ENCODE measurements at places on chromosomes 7 and 10.

DNA sequence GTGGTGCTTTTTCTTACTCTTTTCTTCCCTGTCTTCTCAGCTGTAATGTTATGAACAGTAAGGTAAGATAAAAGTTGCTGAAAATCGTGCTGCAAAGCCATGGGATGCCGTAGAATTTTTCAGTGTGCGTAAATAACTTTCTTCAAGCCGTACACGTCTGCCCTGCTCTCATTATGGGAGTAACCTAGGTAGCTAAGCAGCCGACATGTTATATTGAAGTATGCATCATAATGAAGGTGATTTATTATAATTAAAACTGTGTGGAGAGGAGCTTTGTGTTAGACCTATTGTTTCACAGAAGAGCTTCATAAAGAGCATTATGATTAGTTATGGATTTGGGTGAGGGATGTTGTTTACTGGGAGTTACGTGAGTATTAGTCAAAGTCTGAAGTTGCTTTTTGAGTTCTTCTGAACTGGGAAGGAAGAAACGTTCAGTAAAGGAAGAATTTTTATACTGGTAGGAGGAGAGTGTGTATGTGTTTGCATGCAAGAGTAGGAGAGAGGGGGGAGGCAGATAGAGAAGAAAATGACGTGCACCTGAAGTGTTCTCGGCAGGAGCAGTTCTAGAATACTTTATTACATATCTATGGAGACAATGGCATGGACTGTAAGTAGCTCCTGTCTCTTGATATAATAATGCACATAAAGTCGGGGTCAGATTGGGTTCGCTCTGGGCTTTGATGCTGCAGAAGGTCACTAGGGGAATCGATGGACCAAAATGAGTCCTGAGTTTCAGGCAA is 56.3 kb downstream of the POU6F2 start:
- DNase-seq, result no peak

- DNase-seq, result no peak
Measured at GRCh38 chr10:77911535-77912123, 14.9 kb downstream of the DLG5 start.

DNA sequence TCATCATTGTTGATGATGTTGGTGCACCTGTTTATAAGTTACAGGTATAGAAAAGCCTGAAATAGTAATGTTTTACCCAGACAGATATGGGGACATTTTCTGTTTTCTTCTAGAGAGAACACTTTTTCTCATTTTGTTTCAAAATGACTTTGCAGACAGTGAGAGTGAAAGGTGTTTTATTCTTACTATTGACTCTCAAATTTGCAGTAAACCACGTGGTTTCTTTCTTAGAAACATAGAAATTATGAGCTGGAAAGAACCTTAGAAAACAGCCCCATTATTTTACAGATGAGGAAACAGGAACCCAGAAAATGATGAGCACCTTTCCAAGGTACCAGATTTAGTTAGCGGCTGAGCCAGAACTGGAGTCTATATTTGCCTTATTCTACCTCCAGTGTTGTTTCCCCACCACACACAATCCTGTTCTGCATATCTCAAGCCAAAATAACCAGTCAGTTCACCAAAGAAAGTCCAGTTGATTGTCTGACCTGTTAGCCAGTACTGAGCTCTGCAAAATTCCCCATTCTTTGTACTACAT is 138.9 kb upstream of the AHR start:
- no peak for DNase-seq

DNA sequence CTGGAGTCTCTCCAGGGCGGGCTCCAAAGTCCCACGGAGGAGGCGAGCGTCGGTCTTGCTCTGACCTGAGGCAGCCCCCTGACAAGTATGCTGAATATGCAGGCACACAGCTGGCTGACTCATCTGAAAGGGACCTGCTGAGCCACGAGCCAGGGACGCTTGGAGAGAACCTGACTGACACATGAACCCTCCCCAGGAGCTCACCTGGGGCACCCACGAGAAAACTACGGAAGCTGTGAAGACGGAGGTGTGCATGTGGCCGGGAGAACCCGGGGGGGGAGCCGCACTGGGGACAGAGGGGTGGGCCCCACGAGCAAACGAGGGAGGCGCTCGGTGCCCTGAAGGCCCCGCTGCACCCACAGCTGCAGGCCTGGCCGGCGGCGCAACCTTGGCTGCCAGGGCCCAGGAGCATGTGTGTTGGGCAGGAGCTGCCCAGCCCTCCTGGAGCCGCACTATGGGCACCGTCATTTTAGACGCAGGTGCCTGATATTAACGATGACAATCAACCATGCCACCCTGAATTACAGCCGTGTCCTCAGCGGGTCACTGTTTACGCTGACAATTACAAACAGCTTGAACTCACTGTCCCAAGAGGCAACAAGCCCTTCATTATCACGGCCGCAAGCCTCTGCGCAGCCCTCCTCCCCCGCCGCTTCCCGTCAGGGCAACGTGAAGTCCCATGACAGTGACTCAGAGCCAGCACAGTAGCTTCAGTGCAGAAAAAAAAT is 64.7 kb downstream of the DIP2C start:
- DNase-seq, result no peak

DNA sequence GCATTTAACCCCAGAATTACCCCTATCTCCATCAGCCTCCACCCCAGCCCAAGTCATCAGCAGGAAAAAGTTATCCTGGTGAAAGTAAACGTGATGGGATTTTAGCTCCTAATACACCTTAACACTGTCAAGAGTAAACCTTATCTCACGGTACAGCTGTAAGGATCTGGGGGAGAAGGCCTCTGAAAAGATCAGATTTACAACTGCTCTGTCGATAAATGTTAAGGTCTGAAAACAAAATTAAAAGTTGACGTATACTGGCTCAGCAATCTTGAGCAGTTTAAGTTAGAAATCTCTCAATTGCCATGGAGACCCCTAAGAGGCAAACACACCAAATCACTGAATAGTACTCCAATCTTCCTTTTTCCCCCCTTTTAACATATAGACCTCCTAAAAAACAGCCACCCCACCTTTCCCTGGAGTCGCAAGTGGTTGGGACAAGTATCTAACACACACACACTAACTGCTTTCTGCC is 6.1 kb downstream of the SKAP2 start:
- DNase-seq, result no peak

GRCh38 chr7:138982204-138982623 is 1.0 kb upstream of the KIAA1549 start:
- no peak for DNase-seq

GRCh38 chr10:124152139-124153022 is 59.0 kb upstream of the CHST15 start:
- DNase-seq, result no peak

DNA sequence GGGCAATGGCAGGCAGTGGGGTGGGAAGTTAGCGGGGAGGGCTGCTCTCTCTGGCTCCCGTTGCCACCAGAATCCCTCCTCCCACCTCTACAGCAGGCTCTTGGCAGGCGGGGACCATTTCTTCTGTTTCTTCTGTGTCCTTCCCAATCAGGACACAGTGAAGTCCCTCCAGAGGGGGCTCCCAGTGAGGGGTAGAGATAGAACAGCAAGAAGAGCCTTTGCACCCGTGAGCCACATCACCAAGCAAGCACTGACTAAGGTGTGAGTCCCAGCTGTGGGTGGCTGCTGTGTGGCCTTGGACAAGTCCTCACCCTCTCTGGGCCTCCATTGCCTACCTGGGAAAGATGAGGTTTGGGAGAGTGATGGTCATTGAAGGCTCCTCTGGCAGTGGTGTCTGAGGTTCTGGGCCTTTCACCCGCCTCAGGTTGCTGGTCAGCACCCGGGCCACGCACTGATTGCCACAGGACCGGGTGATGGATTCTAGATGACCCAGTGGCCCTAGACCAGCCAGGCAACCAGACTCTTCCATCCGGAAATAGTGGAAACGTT is 26.0 kb upstream of the PCBD1 start:
- DNase-seq, result no peak

GRCh38 chr7:94391726-94392392 is 2.8 kb upstream of the COL1A2 start:
- no peak for DNase-seq

GRCh38 chr7:45417735-45418134 is 156.4 kb upstream of the ADCY1 start:
- DNase-seq, result no peak

DNA sequence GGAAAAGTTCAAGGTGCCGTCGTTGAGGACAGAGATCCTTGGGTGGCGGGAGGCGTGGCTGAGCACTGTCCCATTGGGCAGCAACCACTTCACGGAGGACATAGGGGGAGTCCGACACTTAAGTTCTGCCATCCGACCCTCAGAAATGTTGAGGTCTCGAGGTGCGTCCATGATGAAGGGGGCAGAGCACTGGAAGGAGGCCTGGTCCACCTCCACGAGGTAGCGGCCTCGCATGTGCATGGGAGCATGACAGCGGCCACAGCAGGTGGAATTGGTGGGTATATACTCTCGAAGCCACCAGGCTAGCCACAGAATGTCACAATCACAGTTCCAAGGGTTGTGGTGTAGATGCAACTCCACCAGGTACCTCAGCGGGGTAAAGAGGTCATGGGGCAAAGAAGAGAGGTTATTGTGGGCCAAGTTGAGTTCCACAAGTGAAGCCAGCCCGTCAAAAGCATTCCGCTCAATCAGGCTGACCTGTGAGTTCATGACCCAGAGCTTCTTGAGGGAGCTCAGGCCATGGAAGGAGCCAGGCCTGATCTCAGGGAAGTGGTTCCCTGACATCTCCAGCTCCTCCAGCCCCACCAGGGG is 1.7 kb downstream of the LRRC4 start:
- no peak for DNase-seq

- no peak for DNase-seq
Measured at GRCh38 chr7:155071916-155072571, 1.9 kb downstream of the HTR5A start.

DNA sequence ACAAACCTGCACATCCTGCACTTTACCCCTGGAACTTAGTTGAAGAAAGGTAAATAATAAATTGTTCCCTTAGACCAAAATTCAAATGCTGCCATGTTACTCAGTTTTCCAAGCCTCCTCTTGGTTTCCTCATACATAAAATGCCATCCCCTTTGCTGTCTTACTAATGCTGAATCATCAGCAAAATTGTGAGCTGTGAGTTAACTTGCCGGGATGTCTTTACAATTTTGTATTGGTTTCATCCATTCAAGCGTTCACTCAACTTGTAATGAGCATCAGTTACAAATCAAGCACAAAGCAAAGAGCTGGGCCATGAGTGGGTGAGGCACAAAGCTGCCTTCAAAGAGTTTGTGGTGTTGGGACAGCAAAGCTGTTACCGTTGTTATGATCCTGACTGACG is 395.8 kb upstream of the ZMIZ1 start:
- DNase-seq, result no peak

- no peak for DNase-seq
Measured at GRCh38 chr7:96654630-96655188, 54.9 kb downstream of the SEM1 start.

DNA sequence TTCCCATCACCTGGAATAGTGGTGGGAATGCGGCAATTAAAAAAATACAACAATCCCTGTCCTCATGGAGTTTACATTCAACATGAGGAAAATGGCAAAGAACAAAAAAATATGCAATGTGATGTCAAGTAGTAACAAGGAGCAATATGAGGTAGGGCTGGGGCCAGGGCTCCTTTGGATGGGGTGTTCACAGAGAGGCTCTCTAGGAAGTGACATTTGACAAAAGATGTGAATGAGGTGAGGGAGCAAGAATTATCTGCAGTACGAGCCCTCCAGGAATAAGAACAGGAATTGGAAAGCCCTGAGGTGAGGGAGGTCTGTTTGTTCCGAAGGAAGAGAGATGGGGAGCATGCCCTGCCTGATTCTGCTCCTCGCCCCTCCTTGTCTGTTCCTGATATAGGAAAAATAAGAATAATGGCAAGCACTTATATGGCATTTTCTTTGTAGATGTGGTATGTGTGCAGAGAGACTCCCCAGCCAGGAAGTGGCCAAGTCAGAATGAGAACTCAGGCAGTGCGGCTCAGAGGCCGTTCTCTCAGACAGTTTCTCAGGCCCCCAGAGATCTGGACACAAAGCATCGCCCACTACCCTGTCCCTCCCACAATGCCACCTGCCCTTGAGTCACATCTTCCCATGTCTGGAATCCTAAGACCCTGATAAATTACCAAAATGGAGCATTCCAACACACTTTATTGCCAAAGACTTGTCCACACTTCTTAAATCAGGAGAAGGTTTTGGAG is 105.6 kb downstream of the APBB1IP start:
- no peak for DNase-seq

DNA sequence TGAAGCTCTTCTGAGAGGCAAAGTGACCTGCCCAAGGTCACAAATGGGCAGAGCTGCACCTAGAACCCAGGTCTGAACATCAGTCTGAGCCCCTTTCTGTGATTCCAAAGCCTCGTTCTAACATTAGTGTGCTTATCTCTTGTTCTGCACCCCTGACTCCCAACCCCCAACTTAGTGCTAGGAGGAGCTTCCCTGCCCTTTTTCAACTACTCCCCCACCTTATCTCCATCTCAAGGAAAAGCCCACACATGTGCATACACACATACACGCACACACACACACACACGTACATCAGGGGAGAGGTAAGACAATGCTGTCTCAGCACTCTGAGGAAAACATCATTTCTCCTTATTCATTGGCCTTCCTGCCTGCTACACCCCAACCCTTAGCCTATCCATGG is 8.3 kb downstream of the PRRT4 start:
- DNase-seq, result no peak

- no peak for DNase-seq
Measured at GRCh38 chr7:44081266-44081748, 1.0 kb downstream of the POLM start.

DNA sequence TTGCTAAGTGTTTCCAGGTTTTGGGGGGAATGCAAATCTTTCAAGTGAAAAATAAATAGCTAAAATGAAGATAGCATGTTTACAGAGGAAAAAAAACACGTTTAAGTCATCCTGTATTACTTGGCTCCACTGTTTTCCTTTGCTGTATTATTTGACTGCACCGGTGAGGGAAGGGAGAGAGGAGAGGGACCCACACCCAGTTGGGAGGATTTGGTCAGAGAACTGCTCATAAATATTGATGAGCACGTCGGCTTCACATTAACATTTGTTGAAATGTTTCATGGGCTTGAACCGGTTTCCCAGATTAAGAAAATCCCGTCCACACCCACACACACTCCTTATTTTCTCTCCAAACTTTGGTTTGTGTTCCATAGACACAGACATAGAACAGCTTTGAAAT is 493.8 kb upstream of the MGMT start:
- DNase-seq, result no peak

GRCh38 chr10:109592391-109592790 is 330.9 kb downstream of the XPNPEP1 start:
- no peak for DNase-seq

DNA sequence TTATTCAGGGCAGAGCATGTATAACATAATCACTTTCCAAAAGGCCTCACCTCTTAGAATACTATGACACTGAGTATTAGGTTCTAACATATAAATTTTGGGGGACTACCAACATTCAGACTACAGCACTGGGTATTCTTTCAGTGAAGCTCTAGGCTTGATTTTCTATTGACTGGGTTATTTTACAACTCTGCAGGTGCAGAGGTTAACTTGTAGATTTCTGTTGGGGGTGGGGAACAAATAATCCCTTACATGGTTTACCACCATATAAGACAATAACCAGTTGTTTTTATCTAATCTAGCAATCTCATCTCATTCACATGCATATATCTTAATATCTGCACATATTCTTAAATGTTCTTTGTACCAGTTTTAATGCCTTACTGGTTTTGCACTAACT is 73.9 kb downstream of the ATE1 start:
- DNase-seq, result no peak
